ENCODE measurements at places on chromosomes 13 and 19.

DNA sequence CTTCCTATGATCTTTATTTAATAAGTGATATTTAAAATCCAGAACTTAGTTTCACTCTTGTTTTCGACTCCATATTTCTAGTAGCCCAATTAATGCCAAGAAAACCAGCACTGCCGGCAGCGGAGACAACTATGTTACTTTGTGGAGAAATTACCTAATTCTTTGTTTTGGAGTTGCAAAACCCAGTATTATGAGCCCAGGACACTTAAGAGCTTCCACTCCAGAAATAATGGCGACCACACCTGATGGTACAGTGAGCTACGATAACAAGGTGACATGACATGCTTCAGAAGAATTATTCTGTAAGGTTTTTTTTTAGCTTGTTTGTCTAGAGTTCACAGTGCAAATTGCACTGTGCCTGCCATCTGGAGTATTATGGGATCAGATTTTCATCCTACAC lies 136.4 kb downstream of the ZAR1L start:
- DNase-seq = no peak

- no peak for DNase-seq
Observed at GRCh38 chr19:48844472-48844871, 8.2 kb upstream of the HSD17B14 start.

DNA sequence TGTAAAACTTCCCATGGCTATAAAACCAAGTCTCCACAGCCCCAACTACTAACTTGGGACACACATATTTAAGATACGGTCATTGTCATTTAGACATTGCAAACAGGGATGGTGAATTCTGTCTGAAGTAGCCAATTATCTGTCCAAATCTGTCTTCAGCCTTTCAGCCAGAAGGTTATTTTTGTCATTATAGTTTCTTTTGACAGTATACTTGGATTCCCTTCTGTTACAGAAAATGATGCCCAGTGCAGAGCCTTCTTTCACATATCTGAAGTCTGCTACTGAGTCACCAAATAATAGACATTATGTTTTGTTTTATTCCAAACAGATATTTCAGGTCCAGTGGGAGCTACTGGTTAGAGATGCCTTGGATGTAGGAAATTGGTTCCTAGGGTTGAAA lies 452.4 kb upstream of the HTR2A start:
- no peak for DNase-seq

GRCh38 chr13:39876258-39876657 lies 220.8 kb downstream of the COG6 start:
- no peak for DNase-seq

- no peak for DNase-seq
Observed at GRCh38 chr13:24629320-24629719, 50.9 kb upstream of the ATP12A start.

DNA sequence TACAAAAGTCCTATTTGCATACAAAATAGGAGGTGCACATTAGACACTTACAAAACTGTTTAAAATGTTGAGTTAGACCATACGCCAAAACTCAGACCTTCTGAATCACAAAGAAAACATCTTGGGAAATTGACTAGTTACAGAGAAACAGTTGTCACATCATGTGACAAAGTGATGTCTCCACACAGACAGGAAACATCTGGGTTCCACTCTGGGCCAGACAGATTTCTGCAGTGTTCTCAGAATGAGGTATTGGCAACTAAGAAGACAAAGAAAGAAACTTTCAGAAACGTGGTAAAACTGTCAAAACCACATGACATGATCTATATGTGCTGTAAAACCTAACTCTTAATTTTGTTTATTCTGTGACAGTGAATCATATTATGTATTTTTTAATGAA lies 6.7 kb downstream of the ZNF793 start:
- no peak for DNase-seq

DNA sequence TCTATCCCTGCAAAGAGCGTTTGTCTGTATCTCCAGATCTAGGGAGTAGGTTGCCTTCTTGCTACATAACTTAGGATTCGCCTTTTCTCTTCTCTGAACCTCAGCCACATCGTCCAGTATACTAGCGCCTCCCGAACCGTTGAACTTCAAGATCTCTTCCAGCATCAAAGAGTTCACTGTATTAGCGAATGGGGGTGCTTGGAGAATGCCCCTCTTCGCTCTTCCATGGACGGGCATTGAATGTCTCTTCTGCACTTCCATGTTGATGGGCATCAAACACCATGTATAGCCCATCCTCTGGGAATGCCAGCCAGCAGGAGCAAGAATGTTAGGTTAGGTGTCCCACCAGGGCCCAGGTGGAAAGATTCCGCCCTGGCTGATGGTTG lies 575 bp upstream of the OXGR1 start:
- DNase-seq = no peak

DNA sequence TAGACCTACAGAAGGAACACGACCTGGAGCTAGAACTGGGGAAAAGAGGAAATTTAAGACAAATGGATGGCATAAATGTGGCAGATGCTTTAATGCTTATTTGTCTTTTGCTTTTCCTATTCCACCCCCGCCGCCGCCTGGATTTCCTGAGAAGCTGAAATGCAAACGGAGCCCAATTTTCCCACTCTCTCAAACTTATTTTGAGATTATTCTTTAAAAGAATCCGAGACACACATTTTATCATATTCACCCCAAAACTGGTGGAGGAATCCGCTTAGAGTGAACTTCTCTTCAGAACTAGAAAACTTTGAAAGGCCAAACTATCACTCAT lies 5.8 kb downstream of the POU4F1 start:
- DNase-seq = no peak

GRCh38 chr13:98557937-98558792 lies 18.7 kb downstream of the STK24 start:
- DNase-seq = no peak

DNA sequence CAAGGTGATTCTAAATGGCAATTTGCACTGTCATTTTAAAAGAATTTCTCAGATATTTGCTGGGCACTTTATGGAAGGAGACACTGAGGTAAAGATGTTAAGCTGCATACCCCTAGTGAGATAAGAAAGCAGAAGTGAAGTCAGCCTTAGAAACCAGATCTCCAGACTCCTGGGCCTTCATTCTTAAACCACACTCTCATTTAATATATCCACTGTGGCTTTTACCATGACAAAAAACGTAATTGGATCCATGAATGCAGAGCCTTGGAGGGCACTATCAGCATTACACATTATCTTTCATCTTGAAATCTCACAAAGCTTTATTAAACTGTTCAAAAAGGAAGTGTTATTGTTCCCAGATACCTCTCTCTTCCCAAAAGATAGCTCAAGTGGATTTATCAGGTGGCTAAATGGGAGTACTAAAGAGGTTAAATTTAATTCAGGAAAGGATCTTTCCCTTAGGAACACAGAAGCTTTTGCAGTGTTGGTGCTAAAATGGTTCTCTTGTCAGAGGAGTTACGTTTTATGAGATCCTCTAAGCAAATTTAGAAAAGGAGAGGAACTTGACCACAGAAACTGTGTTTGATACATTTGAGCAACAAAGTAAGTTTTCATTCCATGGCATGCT lies 1060.4 kb downstream of the EFNB2 start:
- DNase-seq = no peak

Data from effector memory CD8-positive, alpha-beta T cell (primary cell).